ENCODE measurements at places on chromosomes 13 and 19.

- peak; percentile 1 for DNase-seq
Observed at GRCh38 chr19:55973982-55974381, 12.6 kb upstream of the NLRP5 start.

DNA sequence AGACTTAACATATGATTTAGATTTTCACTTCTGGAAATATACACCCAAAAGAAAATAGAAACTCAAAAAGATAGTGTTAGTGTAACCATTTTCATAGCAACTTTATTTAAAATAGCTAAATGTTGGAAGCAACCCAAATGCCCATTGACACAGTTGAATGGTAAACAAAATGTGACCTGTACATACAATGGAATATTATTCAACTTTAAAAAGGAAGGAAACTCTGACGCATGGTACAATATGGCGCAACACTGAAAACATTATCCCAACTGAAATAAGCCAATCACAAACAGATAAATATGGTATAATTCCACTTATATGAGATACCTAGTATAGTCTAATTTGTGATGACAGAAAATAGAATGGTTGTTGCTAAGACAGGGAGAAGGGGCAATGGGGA lies 1456.1 kb upstream of the MIR17HG start:
- no peak for DNase-seq

GRCh38 chr13:44972956-44973581 lies 16.2 kb downstream of the NUFIP1 start:
- peak; percentile 53 for DNase-seq

DNA sequence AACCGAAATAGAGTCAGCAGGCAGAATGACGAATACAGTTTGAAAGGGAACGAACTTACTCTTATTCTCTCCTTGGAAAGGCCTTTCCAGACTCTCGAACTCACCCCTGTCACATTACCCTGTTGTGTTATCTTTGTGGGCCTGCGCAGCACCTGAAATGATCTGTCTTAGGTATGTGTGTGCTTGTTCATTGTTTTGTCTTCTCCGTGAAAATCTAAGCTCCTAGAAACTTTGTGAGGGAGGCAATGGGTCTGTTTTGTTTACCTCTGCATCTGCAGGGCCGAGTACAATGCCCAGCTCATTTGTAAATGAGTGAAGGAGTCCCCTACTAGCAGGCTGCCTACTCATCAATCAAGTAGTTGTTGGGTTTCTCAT lies 19.6 kb downstream of the HMGB1 start:
- peak; percentile 55 for DNase-seq

DNA sequence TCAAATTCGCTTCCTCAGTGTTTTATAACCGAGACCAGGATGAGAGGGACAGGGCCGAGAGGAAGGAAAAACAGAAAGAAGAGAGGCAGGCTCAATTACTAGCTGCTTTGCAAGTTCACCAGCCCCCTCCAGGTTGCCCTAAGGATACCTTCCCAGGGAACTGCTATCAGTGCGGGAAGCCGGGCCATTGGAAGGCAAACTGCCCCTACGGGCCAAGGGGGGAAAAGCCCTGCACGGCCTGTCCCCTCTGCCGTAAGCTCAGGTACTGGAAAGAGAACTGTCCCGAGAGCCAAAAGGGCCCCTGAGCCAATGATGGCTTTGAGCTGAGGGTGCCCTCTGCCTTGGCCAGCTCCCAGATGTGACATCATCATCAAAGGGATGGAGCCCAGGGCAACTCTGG lies 3.2 kb upstream of the ERVV-1 start:
- peak; percentile 90 for DNase-seq

GRCh38 chr19:10132905-10133304 lies 13.2 kb upstream of the EIF3G start:
- DNase-seq = no peak
